NCI-H1694 (cell line): ENCODE measurements at places on chromosomes 7 and 10.
A peak's percentile ranks its signal among the peaks of the same experiment; 100 is the strongest.

DNA sequence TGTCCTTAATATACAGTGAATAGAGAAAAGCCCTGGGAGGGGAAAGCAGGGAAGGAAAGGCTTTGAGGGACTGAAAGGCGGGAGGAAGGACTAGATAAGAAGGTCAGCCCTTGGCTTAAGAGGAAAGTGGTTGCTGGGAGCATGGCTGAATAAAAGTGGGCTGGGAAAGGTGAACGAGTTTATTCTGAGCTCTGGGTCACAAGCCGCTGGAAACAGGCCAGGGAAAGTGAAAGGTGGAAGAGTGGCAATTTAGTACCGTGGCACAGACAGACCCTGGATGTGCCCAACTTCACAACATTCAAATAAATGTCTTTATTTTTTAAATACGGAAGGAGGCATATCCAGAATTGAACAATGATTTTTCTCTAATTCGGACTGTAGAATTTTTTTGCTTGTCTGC lies 39.7 kb downstream of the TAC1 start:
- DNase-seq = no peak

DNA sequence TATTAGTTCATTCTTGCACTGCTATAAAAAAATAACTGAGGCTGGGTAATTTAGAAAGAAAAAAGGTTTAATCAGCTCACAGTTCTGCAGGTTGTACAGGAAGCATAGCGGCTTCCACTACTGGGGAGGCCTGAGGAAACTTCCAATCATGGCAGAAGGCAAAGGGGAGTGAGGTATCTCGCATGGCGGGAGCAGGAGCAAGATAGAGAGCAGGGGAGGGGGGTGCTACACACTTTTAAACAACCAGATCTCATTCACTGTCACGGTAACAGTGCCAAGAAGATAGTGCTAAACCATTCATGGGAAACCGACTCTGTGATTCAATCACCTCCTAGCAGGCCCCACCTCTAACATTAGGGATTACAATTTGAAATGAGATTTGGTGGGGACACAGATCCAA lies 11.6 kb downstream of the ADAMTS14 start:
- no peak for DNase-seq

GRCh38 chr7:113639221-113639620 lies 279.6 kb downstream of the PPP1R3A start:
- no peak for DNase-seq

GRCh38 chr7:47714669-47715607 lies 133.0 kb upstream of the TNS3 start:
- DNase-seq = no peak

DNA sequence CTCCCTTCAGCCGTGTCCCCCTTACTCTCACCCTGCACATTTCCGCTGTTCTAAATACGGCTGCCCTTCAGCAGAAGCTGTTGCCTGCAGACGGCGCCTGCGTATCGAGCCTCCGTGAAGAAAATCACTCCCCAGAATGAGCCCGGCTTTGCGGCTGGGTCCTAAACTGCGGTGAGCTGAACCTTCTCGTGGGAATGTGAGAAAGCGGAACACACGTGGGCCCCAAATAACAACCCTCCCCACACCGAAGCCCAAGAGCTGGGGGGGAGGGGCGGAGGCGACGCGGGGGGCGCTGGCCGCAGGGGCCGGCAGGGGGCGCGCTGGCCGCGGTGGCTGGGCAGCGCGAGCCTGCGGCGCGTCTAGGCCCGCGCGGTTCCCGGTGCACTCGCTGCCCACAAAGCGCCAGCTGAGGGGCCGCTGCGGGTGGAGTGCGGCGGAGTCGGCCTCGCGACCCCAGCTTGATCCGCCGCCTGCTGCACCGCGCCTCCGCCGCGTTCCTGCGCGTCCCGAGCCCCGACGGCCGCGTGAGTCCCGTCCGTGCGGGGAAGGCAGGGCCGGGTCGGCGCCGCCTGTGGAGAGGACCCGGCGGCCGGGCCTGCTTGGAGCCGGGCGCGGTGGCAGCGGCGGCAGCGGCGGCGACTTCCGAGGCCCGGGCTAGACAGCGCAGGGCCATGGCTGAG lies at the start of gene ZNF398:
Gene ZNF398, plus strand, starts transcription at position 382 of the 680 bp plus-strand sequence. Its CDS starts 290 bp downstream, at position 672.
- DNase-seq = no peak

- DNase-seq = no peak
These were observed 101.0 kb downstream of the MYL10 start for GRCh38 chr7:101527844-101528667.

DNA sequence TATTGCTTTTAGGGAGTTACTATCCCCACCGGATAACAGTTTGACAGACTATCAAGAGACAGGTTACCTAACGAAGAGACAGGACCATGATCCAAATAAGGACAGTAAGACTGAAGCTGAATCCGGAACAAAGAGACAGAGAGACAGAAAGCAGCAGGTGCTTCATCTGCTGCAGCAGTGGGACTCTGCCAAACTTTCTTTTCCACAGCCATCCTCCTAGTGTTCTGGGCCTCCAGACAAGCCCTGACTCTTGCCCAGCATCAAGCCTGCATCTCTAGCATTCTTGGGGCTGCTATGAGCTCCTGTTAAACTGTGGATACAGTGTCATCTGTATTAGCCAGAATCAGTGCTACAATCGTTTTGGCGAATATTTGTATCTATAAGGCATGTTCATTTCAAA lies 761.7 kb downstream of the GRID1 start:
- no peak for DNase-seq

DNA sequence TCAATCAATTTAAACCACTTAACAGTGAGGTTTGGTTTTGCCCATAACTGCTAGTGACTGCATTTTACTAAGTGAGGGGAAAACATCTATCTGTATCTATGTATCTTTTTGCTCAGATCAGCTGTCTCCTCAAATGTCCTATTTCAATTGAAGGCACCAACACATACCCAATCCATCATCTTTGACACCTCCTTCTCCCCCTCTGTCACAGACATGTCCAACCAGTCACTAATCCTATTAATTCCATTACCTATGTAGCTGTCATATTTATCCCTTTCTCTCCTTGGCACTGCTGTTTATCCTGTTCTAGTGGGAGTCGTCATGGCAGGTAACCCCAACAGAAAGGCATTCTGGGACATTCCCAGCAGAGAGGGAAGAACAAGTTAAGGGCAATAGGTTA lies 975.2 kb upstream of the AUTS2 start:
- no peak for DNase-seq

DNA sequence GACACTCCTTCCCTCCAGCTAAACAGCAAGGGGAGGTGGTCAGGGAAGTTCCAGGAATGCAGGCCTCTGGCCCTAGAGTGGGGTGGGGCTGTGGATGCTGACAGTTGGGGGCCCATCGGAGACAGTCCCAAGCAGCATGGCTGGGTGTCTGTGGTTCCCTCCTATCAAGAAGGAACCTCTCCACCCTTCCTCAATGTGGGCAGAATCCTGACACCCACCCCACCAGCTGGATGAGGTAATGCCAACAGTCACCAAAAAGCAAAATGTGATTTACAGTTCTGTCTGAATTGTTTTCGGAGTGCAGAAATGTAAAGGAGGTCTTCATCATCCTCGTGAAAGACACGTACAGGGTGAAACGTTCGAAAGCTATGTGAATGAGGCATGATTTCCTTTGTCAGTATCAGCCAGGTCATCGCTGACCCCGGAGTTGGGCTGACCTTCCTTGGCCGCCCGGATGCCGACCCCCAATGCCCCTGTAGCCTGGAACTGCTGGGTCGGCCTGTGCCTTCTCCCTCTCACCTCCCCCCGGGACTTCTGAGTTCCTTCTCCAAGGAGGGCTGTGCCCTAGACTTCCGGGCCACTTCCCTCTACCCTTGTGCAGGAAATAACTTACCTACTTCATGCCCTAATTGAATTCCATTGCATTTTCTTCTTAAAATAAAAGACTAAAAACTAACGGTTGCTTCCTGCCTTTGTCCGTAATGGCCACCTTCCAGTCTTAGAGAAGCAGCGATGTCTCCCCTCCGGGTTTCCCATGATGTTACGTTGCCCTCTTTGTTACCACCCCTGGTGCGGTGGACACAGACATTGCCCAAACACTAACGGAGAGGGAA lies 24.5 kb downstream of the FOXK1 start:
- DNase-seq = no peak

GRCh38 chr7:126662856-126663255 lies 589.9 kb downstream of the GRM8 start:
- DNase-seq = no peak

GRCh38 chr10:108443636-108444035 lies 1279.1 kb upstream of the SORCS1 start:
- no peak for DNase-seq

DNA sequence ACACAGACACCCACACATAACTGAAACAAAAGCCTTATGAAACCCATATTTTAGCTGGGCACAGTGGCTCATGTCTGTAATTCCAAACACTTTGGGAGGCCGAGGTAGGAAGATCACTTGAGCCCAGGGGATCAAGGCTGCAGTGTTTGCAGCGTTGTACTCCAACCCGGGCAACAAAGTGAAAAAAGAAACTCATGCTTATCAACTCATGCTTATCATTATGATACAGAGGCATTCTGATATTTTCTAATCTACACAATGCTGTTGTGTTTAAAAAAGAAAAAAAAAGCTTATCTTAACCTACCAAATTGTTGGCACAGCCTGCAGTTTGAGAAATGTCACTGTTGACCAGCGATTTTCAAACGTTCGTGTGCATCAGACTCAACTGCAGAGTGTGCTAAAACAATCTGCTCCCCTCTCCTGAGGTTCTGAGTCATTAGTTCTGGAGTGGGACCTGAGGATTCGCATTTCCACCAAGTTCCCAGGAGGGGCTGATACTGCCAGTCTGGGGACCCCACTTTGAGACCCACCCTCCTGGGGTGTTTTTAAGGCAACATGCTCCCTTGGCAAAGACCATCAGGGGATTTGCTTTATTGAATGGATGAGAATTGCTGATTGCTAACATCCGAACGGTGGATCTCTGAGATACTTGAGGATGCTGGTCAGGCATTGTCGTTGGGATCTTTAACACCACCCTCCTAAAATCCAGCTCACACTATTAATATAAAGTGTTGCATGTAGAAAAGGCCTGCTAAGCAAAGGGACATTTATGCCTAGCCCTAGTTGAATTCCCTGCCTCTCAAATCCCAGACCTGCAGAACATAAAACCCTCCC lies 16.2 kb downstream of the CHST3 start:
- no peak for DNase-seq

DNA sequence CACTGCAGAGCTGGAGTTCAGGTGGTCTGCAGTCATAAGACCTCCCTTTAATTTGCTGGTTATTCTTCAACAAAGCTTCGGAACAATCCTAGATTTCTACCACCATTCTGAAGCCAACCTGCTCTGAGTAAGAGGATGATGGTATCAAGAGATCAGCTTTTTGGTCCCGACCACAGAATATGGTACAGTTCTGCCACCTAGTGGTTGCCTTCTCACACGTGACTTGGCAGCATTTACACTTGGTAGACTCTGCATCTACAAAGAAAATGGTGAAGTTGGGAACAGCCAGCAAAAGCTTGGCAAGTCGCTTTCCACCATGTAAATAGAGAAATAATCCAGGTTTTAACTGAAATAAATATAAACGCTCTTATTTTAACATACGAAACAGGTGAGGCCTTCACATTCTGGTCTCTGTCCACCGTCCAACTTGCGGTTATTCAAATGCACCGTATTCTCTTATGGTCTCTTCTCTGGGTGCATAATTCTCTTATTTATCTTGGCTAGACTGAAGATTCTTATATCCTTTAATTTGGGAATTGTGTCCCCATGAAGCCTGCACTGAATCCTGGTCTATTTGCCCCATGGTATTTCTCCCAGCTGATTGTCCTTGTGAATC lies 173.9 kb upstream of the GRM3 start:
- peak; percentile 80 for DNase-seq

GRCh38 chr10:24816868-24817396 lies 93.2 kb upstream of the ARHGAP21 start:
- no peak for DNase-seq

DNA sequence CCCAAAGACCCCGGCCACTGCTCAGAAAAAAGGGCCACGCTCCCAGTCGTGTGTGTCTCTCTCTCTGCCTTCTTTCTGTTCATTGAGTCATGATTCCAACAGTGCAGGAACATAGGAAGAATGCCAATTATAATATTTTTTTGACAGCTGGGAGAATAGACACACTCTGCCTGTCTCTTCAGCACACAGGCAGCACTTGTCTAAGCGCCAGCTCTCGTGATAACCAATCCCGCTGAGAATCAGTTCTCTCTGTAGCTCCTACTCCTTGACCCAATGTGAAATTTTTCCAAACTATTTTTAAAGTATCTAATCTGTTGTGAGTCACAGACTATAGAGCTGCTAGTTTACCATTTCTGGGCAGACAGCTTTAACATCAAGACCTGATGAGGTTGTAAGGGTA lies 145.7 kb upstream of the RHEB start:
- peak; percentile 73 for DNase-seq

- no peak for DNase-seq
These were observed 903 bp upstream of the NT5C2 start for GRCh38 chr10:103193820-103194529.

DNA sequence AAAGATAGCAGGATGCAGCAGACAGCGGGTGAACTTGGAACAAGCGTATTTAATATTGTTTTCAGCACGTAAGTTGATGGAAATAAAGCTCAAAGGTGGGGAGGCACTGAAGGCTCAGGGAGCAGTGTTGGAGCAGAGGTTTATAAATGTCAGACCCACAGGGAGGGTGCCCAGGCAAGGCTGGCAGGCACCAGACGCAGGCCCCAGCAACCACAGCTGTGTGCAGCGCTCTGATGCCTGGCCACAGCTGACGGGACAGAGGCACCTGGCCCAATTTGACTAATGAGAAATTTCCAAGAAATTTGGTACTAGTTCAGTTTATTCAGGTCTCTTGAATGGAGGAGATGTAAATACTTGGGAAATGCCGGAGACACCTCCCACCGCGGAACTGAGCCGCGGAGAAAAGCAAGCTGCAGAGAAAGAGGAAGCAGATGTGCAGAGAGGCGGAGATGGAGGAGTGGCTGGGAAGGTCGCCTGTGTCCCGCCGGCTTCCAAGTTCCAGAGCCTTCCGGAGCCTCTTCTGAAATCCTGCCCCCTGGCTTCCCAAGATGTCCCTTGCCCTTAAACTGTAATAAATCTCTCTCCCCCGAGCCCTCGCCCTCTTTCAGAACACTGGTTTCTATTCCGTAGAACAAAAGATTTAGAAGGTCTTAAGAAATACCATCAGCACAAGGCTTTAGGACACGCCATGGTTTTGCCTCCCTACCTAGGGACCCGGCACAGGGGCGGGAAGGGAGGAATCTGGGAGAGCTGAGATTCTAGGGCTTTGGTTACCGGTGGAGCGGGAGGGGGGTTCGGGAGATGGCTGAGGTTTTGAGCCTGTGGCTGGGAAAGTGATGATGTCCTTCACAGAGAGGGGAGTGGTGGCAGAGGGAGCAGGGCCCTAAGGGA lies 38.4 kb upstream of the PLXNA4 start:
- DNase-seq = no peak

GRCh38 chr7:100476101-100476780 lies 2.8 kb downstream of the TSC22D4 start:
- DNase-seq = no peak

- no peak for DNase-seq
These were observed 6.4 kb downstream of the CYP3A7 start for GRCh38 chr7:99728615-99729014.

DNA sequence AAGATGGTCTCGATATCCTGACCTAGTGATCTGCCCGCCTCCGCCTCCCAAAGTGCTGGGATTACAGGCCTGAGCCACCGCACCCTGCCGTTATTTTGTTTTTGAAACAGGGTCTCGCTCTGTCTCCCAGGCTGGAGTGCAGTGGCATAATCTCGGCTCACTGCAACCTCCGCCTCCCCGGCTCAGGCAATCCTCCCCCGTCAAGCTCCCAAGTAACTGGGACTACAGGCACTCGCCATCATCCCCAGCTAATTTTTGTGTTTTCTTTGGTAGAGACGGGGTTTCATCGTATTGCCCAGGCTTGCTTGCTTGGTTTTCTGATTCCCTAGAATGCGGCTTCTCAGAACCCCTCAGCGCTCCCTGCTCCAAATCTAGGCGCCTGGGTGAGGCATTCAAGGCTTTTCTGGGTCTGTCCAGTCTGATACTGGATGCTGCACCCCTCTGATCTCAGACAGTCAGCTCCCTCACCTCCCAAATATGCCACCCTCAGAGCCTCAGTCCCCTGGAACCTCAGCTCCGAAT lies 1.3 kb downstream of the TFR2 start:
- no peak for DNase-seq
